ENCODE measurements at places on chromosomes 7 and 10. TPM values are rescaled to one million over a fixed set of nuclear protein-coding genes. Genes with fewer than 3 reads are reported as not detected.

DNA sequence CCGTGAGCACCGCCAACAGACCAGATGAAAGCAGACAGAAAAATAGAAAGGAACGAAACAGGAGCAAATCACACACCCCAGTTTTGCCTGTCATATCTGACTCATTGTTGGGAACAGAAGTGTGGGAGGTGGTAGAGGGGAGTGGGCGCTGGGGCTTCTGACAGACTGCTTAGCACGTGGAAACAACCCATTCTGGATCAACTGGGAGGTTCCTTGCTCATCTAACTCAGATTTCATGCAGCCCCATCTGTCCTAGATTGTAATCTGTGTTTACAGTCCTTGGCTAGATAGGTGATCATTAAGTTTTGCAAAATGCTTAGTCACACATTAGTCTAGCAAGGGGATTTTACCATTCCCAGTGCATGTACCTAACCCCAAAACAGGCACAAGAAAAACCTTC, 154.1 kb downstream of the NRP1 start:
- no peaks in the 10 kb centered on the region for H3K27me3 ChIP-seq
- peaks cover 10% of the 10 kb centered on the region for H3K4me1 ChIP-seq
- H3K36me3 ChIP-seq = peaks cover 24% of the 10 kb centered on the region
- H3K27ac ChIP-seq = no peak overlapping the region
- peak; percentile 68 for DNase-seq
- H3K4me3 ChIP-seq = no peak overlapping the region

DNA sequence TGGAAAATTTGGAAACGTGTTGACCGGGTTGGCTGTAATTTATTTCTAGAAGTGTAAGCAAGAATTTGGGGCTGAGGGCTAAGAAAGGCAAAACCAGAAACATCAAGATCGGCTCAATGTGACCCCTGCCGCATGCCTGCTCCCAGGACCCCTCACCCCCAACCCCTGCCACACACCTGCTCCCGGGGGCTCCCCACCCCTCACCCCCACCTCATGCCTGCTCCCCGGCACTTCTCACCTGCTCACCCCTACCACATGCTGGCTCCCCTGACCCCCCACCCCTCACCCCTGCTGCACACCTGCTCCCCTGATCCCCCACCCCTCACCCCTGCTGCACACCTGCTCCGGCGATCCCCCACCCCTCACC, 19.0 kb upstream of the CFAP46 start:
- peaks cover 31% of the 10 kb centered on the region for H3K27me3 ChIP-seq
- H3K4me1 ChIP-seq = peaks cover 1% of the 10 kb centered on the region
- DNase-seq = no peak
- H3K4me3 ChIP-seq = no peak overlapping the region
- no peak overlapping the region for H3K27ac ChIP-seq

GRCh38 chr7:1844951-1845390, 174.9 kb downstream of the ELFN1 start:
- H3K4me3 ChIP-seq = no peak overlapping the region
- no peak for DNase-seq
- no peaks in the 10 kb centered on the region for H3K36me3 ChIP-seq
- H3K27ac ChIP-seq = no peak overlapping the region

GRCh38 chr10:101284101-101284743, 55.0 kb upstream of the LBX1 start:
- no peak for DNase-seq
- H3K36me3 ChIP-seq = no peaks in the 10 kb centered on the region
- no peaks in the 10 kb centered on the region for H3K4me1 ChIP-seq
- no peak overlapping the region for H3K27ac ChIP-seq

DNA sequence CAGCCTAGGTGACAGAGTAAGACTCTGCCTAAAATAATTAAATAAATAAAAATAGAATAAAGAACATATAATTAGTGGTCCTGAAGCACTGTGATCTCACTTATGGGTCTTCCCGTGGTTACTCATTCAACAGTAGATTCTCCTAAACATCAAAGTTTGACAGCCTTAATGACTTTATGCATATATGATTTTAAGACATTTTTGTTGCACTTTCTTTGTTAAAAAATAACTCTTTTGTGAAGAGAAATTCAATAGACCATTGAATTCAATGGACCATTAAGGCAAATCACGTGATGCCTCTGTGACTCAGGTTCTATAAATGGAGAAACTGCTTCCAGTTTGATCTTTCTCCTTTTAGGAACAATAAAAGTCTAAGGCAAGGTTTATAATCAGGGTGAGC, 59.6 kb downstream of the ATOH7 start:
- H3K27me3 ChIP-seq = no peaks in the 10 kb centered on the region
- H3K4me3 ChIP-seq = no peak overlapping the region
- H3K27ac ChIP-seq = no peak overlapping the region
- peaks cover 3% of the 10 kb centered on the region for H3K36me3 ChIP-seq
- no peak for DNase-seq

DNA sequence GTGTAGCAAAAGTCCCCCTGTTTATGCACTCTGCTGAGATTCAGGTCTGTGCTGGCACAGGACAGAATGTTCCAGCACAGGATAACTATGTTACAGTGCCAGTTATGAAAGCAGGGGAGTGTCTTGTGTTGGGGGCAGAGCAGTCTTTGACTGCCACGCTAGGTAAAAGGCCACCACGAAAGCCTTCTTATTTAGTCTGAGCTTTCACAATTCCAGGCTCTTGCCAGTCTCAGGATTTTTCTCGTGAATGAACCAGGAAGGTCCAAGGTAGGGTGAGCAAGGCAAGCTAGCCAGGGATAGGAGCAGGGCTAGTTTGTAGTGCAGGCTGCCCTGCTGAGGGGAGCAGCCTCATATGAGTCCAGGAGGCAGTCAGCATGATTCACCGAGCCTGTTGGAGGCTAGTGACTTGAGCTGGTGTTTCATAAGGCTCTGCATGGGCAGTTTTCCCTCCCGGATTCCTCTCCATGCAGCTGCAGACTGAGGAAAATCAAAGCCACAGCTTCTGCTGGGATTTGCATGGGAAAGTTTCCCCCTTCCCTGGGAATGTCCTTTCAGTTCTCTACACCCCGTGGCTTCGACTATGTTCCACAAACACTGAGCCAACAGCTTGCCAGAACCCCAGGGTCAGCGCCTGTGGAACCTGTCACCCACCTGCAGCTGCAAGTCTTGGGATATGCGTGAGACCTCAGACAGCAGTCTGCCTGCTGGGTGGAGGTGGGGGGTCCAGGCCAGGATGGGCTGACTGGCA, 112.3 kb downstream of the JCAD start:
- H3K36me3 ChIP-seq = no peaks in the 10 kb centered on the region
- peak; percentile 94 for DNase-seq
- H3K27me3 ChIP-seq = no peaks in the 10 kb centered on the region
- H3K4me1 ChIP-seq = peaks cover 29% of the 10 kb centered on the region

GRCh38 chr10:102255404-102255803, 10.1 kb downstream of the GBF1 start:
- H3K36me3 ChIP-seq = peaks cover 6% of the 10 kb centered on the region
- no peaks in the 10 kb centered on the region for H3K4me1 ChIP-seq
- DNase-seq = no peak
- no peak overlapping the region for H3K27ac ChIP-seq
- H3K4me3 ChIP-seq = no peak overlapping the region

- no peak overlapping the region for H3K27ac ChIP-seq
- no peaks in the 10 kb centered on the region for H3K36me3 ChIP-seq
- no peak for DNase-seq
- no peak overlapping the region for H3K4me3 ChIP-seq
- H3K4me1 ChIP-seq = no peaks in the 10 kb centered on the region
These were observed 96.7 kb downstream of the PAXIP1 start for GRCh38 chr7:154906201-154906600.

- no peaks in the 10 kb centered on the region for H3K4me1 ChIP-seq
- no peak for DNase-seq
- no peaks in the 10 kb centered on the region for H3K36me3 ChIP-seq
- no peak overlapping the region for H3K27ac ChIP-seq
These were observed 28.7 kb downstream of the IKZF1 start for GRCh38 chr7:50333221-50333651.

DNA sequence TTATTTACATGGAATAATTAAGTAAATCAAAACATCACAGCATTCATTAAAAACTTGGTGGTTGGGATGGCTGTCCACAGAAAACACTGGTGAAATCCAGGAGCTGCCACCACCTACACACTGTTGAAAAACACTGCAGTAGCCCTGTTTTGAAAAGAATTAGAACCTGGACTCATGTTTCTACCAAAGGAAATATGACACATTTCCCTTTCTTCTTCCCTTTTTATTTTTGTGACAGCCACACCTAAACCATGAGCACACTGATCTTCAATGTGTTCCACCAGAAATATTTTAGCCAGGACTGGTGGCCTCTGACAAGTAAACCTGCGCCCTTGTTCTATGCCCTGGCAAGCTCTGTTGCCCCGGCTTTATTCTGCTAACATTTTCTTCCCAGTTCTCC, 3.3 kb downstream of the TMEM140 start:
- H3K36me3 ChIP-seq = no peaks in the 10 kb centered on the region
- H3K27ac ChIP-seq = no peak overlapping the region
- no peak for DNase-seq

- no peak overlapping the region for H3K27ac ChIP-seq
- H3K4me1 ChIP-seq = peaks cover 5% of the 10 kb centered on the region
- no peak overlapping the region for H3K4me3 ChIP-seq
- H3K27me3 ChIP-seq = no peaks in the 10 kb centered on the region
- no peaks in the 10 kb centered on the region for H3K36me3 ChIP-seq
These were observed 54.1 kb upstream of the ANTXRL start for GRCh38 chr10:46232666-46233065.

- H3K4me1 ChIP-seq = no peaks in the 10 kb centered on the region
- DNase-seq = no peak
These were observed 180.0 kb downstream of the FGFR2 start for GRCh38 chr10:121418126-121418777.

- no peak overlapping the region for H3K4me3 ChIP-seq
- no peaks in the 10 kb centered on the region for H3K36me3 ChIP-seq
- H3K27ac ChIP-seq = no peak overlapping the region
- H3K27me3 ChIP-seq = no peaks in the 10 kb centered on the region
These were observed 770.4 kb downstream of the TNS3 start for GRCh38 chr7:46811529-46811928.

DNA sequence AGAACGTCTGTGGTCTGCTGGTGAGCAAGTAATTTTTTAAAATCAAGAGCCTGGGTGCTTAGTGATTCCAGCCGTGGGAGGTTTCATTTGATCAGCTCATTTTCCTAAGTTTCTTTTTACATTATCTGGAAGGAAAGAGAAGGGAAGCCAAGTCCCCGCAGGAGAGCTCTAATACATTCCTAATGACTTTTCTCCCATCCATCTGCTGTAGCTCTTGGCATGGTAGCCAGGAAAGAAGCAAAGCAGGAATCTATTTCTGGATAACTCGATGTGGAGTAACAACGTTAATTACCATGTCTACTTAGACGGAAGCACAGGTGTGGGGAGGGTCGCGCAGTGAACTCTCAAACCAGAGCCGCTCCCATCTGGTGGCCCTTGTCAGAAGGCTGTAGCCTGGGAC, 121.9 kb downstream of the PAXIP1 start:
- H3K36me3 ChIP-seq = no peaks in the 10 kb centered on the region
- no peak overlapping the region for H3K27ac ChIP-seq
- H3K4me3 ChIP-seq = no peak overlapping the region
- H3K4me1 ChIP-seq = no peaks in the 10 kb centered on the region

Gene ANKRD16
- total RNA-seq = 5.7 TPM

Gene GNAT3
- not detected for total RNA-seq

Gene PAPSS2
- 58.6 TPM for total RNA-seq

Gene MOGAT3
- total RNA-seq = not detected

Gene HMX2
- total RNA-seq = not detected

Gene UNC5B
- total RNA-seq = 1.6 TPM

Gene EGFR
- 63.9 TPM for total RNA-seq

Gene MYL7
- not detected for total RNA-seq

Gene ZDHHC16
- 64.0 TPM for total RNA-seq
